ENCODE measurements at places on chromosomes 2 and 18.
A peak's percentile ranks its signal among the peaks of the same experiment; 100 is the strongest.

GRCh38 chr2:168585700-168586099 is 129.6 kb downstream of the CERS6 start:
- DNase-seq: no peak

- no peak for DNase-seq
Measured at GRCh38 chr18:5842653-5843052, 52.7 kb downstream of the TMEM200C start.

- no peak for DNase-seq
Measured at GRCh38 chr2:80529466-80530165, 225.1 kb upstream of the LRRTM1 start.

DNA sequence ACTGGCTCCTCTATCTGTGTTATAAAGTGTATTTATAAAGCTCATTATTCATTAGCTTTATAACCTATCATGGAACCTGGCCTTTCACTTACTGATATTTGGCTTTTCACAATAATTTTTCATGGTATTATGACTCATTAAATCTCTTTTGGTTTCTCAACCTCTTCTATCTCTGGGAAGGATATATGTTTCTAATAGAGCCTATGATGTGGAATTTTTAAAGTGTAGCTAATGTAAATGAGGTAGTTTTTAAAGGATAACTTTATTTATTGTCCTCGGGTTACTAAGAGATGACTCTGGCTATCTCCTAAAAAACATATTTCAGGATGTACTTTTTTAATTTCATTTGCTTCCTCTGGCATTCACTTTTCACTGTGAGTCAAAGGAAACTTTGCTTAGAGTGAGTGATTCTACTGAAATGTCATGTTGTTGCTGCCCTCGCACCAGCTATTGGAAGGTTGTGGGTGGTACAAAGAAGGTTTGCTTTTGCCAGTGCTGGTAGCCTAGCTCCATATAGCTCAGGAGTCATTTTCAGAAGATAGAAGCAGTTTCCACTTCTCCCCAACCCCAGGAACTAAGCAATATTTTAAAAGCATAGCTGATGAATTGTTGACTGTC is 85.2 kb upstream of the RPE start:
- no peak for DNase-seq

DNA sequence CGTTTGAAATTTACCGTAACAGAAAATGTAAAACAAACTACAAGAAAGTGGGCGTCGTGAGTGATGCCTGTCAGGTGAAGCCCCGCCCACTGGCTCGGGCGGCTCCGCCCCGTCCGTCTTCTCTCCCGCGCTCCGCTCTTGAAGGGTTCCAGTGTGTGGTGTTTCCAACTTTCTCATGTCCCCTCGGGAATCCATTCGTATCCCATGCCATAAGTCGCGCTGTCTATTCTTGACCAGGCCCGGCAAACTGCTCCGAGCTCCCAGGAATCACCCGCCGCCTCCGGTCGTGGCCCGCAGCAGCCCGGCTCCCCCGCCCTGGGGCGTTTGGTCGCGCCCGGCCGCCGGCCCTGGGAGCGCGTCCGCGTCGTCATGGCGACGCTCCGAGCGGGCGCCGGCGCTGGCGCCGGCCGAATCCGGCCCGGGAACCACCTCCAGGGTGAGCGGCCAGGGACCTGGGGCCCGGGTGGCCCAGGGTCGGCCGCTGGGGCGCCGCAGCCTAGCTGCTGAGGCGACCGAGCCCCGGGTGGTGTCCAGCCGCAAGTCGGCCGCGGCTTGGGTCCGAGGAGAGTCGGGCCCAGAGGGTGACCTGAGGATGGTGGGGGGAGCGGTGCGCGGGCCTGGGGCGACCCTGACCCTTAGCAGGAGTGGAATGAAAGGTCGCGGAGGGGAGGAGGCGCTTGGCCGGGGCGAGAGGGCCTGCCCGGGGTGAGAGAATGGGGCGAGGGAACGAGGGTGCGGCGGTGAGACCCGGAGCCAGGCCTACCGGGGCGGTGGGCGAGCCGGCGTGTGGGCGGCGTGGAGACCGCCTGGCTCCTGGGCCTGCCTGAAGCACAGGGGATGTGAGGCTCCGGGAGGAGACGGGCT is at the start of gene CFAP221:
TSS of gene CFAP221 (plus strand) at position 375 of the 864 bp plus-strand sequence. CDS start 1,683 bp downstream, outside the sequence.
- peak; percentile 38 for DNase-seq

GRCh38 chr18:34001376-34001775 is 223.3 kb downstream of the NOL4 start:
- DNase-seq: no peak

DNA sequence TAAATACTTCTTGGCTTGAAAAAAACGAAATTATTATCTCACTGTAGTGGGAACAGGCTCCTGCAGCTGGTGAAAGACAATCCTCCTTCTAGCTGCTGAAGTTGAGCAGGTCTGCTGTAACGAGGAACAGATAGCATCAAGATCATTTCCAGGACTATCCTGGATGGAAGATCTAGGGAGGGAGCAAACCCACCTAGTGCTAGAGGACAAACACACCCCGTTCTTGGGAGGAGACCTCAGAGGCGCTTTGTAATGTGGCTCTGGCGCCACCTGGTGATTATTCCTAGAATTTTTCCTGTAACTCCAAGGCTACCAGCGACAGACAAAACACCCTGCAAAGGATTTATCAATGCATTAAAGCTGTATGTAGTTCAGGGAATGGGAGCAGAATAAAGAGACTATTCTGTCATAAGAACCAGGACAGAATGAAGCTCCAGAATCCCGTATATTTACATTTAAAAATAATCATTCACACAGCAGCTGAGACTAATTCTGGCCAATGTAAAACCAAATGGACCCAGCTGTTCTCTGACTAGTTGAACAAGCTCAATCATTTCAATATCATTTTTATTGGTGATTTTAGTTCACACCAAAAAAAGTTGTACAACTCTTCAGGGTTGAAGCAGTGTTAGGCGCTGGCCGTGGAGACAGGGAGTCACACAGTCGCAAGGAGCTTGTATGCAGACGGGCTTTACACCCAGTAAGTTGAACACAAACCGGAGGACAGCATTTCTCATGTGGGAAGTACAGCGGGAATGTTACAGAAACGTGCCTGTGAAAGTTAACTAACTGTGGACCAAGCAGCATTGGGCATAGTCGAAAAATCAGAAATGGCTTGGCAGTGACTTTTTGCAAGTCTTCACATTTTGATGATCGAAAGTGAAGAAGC is 290.3 kb downstream of the TRIB2 start:
- peak; percentile 38 for DNase-seq

- DNase-seq: no peak
Measured at GRCh38 chr2:172861098-172861497, 125.5 kb downstream of the RAPGEF4 start.

DNA sequence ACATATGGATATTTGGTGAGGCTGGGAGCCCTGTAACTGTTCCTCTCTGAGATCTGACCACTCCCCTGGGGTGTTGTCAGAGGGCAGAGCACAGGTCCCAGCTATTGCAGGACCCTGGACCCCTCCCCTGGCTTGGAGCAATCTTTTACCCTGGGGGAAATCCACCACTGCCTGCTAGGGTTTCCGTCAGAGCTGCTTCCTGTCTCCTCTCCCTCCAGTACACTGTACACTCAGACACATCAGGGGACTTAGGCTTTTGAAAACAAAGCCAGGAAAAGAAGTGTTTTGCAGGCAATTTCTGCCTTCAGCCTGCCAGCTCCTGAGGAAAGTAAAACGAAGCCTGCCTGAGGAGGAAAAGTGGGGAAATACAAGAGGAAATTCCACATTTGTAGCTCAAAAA is 13.2 kb upstream of the CEP68 start:
- no peak for DNase-seq
